ENCODE measurements at places on chromosomes 2 and 18.

- DNase-seq: no peak
These were observed 38.2 kb upstream of the PPM1B start for GRCh38 chr2:44130441-44130840.

- no peak for DNase-seq
These were observed 210.5 kb downstream of the ERBB4 start for GRCh38 chr2:212328136-212328535.

DNA sequence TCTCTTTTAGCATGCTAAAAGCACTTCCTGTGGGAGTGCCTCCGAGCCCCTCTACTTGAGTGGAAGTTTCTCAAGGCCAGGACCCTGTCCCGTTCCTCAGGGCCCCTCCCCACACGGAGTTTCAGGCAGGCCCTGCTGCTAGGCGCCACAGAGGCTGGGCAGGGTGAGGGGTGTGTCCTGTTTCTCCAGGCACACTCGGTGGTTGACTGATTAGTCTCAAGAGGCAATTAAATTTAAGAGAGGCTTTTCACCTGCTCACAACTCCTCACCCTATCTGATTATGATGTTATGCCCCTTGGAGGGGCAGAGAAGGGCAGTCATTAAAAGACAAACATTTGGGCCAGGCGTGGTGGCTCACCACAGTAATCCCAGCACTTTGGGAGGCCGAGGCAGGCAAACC, 160.8 kb upstream of the HAAO start:
- no peak for DNase-seq

DNA sequence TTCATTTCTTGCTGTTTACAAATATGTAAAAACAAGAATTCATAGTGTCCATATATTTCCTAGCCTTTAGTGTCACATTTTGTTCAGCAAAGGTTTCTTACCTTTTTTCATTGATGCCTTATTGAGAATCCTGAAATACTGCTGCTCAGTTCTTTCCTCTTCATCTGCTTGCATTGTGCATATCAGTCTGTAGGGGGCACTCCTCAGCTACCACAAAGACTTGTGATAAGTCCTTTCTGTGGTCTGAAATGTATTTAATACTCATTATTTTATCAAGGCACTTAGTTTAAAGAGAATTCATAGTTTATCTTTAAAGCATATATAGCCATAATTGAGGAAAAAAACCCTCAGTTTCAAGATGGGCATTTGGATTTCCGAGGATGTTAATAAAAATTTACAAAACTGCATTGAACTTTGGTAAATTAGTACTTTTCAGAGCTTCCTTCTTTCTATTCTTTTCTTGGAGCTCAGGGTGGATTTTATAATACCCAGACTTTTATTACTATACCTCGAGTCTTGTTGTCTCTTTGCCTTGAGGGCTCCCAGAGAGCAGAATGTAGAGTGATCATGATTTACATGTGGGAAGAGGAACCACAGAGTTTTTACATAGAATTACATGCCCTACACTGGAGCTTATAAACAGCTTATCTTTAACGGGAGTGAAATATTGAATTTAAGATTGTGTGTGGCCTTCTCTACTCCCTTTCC, 570.1 kb downstream of the PLCL1 start:
- DNase-seq: no peak

DNA sequence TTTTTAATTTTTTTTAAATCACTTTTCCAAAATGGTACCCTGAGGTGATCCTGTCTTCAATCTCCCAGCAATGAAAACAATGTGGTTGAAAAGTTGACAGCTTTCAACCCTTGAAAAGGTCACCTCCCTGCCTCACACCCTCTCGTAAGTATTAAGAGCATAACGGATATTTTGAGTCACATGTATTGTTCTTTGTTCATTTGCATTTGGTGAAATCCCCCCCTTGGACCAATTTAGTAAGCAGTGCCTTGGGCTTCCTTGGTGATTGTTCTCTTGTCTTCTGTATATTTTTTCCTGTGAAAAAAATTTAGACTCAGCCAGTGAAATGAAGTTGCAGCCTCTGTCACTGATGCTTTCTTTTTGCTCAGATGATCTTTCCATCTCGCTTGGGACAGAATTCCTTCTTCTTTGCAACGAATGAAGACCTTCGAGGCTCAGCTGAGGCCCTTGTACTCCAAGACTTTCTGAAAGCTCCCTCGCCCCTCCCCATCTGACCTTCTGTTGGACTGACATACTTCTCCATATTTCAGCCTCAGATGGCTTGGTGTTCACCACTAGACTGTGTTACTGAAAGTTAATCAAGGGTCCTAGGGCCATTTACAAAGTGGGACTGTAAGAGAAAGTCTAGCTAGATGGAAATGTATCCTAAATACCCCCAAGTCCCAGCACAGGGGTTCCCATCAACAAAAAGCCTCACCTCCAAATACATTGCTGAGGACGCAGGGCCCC, 158.4 kb downstream of the BCL2 start:
- no peak for DNase-seq

DNA sequence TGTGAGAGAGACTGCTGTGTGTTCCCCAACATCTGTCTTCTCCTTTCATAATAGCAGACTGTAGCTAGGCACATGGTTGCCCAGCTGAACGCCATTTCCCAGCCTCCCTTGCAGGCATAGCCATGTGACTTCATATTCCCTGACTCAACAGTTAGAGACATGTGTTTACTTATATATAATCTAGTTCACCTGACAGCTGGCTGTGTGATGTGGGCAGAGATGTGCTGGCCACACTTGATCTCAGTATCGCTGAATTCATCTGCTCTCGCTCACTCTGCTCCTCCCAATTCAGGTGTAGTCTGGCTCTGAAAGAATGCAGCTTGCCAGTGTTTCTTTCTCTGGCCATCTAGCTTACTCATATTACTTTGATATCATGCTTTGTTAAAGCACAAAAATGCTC, 52.3 kb upstream of the SEC11C start:
- DNase-seq: no peak

DNA sequence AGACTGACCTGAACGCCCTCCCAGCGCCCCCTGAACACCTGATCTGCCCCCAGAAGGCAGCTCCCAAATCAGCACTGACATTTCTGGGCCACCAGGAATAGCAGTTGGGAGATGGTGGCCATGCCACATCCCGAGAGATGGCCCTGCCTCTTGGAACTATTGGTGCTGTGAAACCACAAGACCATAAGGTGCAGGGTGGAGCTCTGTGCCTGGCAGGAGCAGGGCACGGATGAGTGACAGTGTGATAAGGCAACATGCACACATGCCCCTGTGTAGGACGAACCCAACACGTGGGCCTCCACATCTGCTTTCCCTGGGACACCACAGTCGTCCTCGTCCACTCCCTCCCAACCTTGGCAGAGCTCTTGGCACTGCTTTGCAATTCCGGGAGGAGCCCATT, 26.9 kb downstream of the ANO7 start:
- DNase-seq: no peak

DNA sequence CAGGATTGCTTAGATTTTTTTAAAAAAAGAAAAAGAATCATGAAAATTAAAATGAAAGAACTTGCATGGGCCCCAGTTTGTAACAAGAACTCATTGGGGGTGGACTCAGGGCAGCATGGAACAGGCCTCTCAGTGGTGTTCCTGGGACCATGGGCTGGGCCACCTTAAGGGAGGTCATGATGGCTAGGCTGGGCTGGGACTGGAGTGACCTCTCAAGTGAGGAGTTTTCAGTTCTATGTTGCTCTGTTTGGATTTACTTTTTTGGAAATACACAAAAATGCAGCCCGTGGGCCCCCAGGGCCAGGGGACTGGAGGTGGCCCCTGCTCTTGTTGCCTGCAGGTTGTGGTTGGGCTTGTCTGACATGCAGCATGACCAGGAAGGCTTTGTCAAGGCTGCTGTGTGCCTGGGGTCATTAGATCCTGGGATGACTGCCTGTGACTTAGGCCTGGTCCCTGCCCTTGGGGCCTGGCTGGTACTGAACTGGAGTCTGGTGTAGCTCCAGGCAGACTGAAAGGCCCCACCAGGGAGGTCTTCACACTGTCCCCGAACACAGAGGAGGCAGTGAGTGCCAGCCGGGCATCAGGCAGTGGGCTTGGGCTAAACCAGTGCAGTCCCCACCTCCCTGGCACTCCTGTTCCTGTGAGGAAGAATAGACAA, 115.6 kb downstream of the GLI2 start:
- no peak for DNase-seq

- no peak for DNase-seq
These were observed 56.8 kb downstream of the ASAP2 start for GRCh38 chr2:9263428-9263827.

DNA sequence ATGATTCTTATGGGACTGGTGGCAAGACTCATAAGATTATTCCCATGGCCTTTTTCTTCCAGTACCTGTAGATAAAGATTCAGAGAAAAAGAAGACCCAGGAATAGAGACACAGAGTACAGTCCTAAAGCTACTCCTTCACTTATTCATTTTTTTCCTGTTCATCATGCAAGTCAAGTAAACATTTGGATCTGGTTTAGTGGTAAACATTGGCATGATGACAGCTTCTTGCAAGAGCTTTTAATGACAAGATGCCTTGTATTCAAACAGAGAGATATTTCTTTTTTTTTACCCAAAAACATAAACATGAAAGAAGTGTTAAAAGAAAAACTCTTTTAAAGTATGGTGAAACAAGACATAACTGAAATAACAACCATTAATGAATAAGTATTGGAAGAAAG, 20.2 kb downstream of the CXCR2 start:
- DNase-seq: no peak
